Naive thymus-derived CD8-positive, alpha-beta T cell (primary cell): ENCODE measurements at places on chromosomes 4 and X.

GRCh38 chrX:37348971-37349220 is 268 bp upstream of the PRRG1 start:
- peaks cover 44% of the 10 kb centered on the region for H3K27me3 ChIP-seq
- H3K4me3 ChIP-seq = no peak overlapping the region
- no peak overlapping the region for H3K27ac ChIP-seq

GRCh38 chr4:8721621-8722020 is 129.1 kb downstream of the CPZ start:
- H3K4me3 ChIP-seq = no peak overlapping the region
- H3K4me1 ChIP-seq = no peaks in the 10 kb centered on the region
- no peak overlapping the region for H3K27ac ChIP-seq
- peaks cover 2% of the 10 kb centered on the region for H3K36me3 ChIP-seq
- H3K27me3 ChIP-seq = peaks cover 8% of the 10 kb centered on the region

DNA sequence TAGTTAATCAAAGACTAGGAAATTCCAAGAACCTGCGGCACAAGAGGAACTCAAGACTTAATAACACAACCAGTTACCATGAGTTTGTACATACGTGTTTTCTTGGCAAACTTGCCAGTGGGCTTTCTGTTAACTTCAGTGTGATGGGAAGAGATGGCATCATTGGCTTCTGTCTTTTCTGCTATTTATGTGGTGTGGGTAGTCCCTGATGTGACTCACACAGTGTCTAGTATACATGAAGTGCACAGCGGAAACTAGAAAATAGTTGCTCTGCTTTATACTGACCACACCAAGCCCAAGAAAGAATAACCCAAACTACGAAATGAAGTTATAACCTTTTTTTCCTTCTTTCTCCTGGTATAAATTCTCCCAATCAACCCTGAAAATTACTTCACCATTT is 24.5 kb downstream of the DAPP1 start:
- H3K4me3 ChIP-seq = no peak overlapping the region
- H3K4me1 ChIP-seq = peaks cover 13% of the 10 kb centered on the region
- no peaks in the 10 kb centered on the region for H3K27me3 ChIP-seq
- no peak overlapping the region for H3K27ac ChIP-seq
- no peak for DNase-seq
- peaks cover 29% of the 10 kb centered on the region for H3K36me3 ChIP-seq

GRCh38 chr4:141719585-141719984 is 83.2 kb downstream of the IL15 start:
- peaks cover 6% of the 10 kb centered on the region for H3K27me3 ChIP-seq
- H3K4me3 ChIP-seq = no peak overlapping the region
- H3K27ac ChIP-seq = no peak overlapping the region
- H3K4me1 ChIP-seq = no peaks in the 10 kb centered on the region
- H3K36me3 ChIP-seq = peaks cover 4% of the 10 kb centered on the region

GRCh38 chr4:126209147-126209546 is 894.4 kb downstream of the FAT4 start:
- DNase-seq = no peak
- H3K4me3 ChIP-seq = no peak overlapping the region
- no peak overlapping the region for H3K27ac ChIP-seq
- no peaks in the 10 kb centered on the region for H3K36me3 ChIP-seq
- no peaks in the 10 kb centered on the region for H3K27me3 ChIP-seq
